Hematopoietic multipotent progenitor cell (in vitro differentiated cells): ENCODE measurements at places on chromosomes 5 and 9.

DNA sequence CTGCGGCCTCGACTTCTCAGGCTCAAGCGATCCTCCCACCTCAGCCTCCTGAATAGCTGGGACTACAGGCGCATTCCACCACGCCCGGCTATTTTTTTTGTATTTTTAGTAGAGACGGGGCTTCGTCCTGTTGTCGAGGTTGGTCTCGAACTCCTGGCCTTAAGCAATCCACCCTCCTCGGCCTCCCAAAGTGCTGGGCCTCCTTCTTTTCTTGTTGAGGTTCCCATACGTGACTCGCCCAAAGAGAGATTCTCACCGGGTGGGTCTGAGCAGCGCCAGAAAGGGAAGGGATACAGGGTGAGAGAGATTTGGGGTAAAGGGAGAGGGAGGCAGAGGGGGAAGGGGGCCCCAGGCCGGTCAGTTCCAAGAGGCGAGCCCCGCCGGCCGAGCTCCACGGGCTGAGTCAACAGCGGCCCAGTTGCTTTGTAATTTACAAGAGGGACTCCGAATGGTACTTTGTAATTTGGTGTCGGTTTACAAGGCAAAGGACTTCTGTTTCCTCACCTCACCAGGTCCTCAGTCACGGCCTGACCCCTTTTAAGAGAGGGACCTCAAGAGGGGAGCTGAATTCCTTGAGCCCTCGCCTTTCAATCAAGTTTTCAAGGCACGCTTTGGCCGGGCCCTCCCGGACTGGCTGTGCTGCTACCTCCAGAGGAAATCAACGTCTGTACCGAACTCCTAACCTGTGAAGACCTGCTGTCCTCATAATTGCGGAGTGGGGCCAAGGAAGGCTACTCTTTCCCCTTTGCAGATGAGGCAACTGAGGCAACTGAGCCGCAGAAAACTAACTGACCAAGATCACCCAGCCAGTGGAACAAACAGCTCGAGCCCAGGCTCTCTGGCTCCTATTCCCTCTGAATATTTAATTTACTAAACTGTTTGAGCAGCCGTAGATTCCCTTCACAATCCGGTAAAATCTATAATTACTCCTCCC is 3.3 kb upstream of the DMRT2 start:
- no peak for DNase-seq

DNA sequence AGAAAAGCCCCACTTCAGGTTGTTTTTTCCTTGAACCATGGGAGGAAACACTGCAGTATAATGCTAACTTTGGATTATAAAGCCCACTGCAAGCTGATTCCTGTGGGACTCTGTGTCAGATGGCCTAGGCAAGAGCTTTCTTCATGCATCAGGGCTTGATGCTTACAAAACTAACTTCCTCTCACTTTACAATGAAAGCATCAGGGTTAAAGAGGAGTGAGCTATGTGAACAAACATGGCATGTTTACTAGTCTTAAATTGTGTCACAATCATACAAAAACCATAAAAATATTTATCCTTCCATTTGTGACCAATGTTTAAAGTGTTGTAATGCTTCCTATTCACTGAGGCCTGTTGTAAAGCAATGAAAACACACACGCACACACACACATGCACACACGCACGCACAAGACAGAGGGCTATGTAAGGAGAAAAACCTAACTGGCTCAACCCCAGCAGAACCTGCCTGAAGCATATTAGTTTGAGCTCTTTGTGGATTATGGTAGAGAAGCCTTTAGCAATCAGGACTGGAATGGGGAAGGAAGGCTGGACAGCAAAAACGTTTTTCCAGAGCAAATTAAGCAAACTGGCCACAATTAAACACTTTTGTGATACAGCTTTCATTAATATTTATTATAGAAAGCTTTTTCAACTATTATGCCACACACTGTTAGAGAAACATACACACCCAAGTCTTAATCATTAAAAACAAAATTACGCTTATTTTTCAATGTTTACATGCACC is 122.2 kb downstream of the AUH start:
- no peak for DNase-seq

DNA sequence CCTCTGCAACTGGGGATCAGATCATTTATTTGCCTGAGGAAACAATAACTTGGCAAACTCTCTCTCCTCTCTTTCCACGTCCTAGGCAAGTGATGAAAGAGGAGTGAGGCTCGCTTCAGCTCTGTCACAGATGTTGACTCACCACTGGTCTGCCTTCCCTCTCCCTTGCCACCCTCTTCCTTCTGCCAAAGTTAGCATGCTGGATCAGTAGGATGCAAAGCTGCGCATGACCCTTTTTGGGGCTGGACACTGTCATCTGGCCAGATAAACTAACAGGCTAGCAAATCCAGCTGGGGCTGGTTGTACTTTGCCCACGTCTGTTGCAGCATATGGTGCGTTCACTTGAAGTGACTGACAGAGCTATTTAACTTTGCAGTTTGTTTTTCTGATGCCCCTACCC is 36.2 kb upstream of the SMARCA2 start:
- DNase-seq = no peak

- no peak for DNase-seq
Observed at GRCh38 chr5:181204113-181204825, 727 bp downstream of the TRIM7 start.

- DNase-seq = no peak
Observed at GRCh38 chr5:65876496-65876895, 49.9 kb upstream of the ERBIN start.

GRCh38 chr5:57937501-57938173 is 455.0 kb upstream of the ACTBL2 start:
- DNase-seq = no peak

DNA sequence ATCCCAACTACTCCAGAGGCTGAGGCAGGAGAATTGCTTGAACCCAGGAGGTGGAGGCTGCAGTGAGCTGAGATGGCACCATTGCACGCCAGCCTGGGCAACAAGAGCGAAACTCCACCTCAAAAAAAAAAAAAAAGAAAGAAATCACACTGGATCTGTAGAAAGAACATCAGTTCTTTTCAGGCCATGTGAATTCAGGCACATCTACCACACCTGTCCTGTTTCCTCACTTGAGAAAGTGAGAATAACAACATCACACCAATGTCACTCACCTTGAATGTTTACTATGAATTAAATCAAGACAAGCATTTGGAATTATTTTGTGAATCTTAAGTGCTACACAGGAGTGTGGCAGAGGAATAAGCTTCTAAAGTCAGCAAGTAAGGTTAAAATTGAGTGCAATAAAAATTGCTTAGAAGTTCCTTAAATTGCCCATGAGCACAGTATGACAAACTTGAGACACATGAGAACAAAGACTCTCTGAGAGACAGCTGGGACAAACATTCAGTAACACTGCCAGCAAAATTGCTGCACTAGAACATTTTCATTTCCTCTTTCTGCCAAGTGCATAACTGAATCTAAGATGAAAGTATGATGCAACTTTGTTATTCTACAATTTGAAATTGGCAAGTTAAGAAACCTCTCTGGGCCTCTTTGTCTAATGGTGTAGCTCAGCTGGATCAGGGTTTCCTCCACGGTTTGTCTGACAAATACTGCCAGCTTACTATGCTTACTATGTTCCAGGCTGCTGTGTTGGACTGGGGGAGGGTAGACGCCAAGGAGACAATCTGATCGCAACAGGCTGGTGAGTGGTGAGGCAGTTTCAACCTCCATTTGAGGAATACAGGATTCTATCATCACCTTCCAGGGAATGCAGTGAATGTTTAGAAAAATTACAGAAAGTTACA is 1.9 kb upstream of the RIC1 start:
- peak; percentile 91 for DNase-seq

DNA sequence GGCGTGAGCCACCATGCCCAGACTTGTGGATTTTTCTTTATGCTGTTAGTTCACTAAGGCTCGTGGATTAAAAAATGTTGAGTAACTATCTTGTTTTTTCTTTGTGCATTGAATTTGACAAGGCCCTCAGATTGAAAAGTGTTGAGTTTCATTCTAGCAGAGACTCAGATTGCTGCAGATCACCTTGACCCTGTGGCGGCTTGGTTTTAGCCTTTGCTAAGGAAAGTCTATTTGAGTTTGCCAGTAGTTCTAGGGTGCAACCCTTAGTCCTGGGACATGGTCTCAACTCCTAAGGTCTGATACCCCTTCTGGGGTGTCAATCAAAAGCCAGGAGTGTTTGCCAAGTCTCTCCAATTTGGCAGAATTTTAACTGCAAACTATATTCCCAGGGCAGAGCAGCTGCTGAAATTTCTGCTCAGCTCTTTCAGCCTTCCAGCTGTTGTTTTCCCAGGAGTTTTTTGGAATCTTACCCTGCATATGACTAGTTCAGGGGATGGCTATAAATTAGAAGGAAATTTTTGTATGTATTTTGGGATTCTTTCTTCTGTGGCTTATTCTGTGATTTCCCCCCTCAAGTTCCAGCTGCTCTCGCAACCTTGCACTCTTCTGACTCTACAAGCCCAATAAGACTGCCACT is 84.3 kb upstream of the HAND1 start:
- DNase-seq = no peak

GRCh38 chr5:55347786-55348185 is 40.0 kb downstream of the MTREX start:
- no peak for DNase-seq

- no peak for DNase-seq
Observed at GRCh38 chr5:147853372-147853987, 22.0 kb upstream of the SPINK1 start.

DNA sequence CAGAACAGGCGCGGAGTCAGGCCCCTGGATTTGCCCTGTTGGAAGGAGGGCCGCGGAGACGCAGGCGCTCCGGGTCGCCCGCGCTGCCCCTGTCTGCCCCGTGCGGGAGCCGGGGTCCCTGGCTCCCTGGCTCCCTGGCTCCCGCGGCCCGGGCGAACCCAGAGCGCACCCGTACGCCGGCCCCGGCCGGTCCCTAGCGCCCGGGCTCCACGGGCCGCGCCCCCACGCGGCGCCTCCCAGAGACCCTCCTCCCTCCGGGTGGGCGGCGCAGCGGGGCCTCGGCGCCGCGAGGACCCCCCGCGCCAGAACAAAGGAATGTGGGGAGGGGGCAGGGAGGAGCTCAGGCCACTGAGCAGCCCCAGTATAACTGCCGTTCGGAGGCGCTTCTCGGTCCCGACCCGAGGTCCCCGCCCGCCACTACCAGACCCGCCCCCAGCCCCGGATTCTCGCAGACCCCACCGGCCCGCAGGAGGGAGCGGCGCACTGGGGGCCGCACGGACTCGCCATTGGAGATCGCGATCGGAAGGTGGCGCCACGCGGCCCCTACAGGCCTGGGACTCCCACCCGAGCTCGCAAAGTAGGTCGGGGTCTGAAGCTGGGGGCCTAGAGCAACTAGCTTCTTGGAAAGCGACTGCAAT is 2.4 kb downstream of the NFIL3 start:
- no peak for DNase-seq

GRCh38 chr5:15026011-15026893 is 154.7 kb upstream of the ANKH start:
- no peak for DNase-seq

GRCh38 chr5:13276156-13276555 is 668.3 kb downstream of the DNAH5 start:
- DNase-seq = no peak

- DNase-seq = no peak
Observed at GRCh38 chr9:2013743-2014475, 1.2 kb upstream of the SMARCA2 start.

DNA sequence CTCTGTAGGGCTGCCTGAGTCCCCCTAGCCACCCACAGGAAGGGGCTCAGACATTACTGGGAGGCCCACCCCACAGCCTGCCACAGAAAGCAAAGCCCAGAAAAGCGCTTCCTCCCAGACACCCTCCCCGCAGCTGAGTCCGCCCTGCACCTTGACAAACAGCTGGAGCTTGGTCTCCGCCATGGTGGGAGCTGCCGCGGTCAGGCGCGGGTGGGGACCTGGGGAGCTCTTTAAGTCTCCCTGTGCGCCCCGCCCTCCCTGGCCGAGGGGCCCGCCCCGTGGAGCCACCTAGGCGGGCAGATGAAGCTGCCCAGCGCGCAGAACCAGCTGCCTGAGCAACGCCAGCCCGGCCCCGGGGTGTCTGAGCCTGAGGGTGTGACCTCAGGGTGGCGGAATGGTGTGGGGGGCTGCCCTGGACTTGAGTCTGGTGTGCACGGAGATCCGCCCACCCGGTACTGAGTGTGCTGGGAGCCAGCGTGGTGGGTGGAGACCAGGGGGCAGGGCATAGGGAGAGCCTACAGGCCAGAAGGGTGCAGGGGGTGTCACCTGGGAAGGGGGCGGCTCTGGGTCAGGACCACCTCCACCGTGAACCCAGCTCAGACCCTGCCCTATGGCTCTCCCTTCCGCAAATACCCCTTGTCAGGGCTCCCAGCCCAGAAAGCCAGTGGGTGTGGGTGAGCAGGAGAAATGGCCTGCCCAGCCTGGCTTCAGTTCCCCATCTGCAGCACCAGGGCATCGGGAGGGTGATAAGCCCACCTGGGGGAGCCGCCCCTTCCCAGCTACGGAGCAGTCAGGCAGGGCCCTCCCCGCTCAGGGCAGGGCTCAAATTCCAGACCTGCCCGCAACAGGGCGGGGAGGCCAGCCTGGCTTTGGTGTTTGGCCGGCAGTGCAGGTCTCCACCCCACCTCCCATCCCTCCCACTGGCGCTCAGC is at the start of gene CLIC3:
TSS of gene CLIC3 (minus strand) at position 208 of the 932 bp plus-strand sequence. CDS start at position 183, 25 bp downstream.
- no peak for DNase-seq

- no peak for DNase-seq
Observed at GRCh38 chr5:147803926-147804325, 21.4 kb upstream of the JAKMIP2 start.

DNA sequence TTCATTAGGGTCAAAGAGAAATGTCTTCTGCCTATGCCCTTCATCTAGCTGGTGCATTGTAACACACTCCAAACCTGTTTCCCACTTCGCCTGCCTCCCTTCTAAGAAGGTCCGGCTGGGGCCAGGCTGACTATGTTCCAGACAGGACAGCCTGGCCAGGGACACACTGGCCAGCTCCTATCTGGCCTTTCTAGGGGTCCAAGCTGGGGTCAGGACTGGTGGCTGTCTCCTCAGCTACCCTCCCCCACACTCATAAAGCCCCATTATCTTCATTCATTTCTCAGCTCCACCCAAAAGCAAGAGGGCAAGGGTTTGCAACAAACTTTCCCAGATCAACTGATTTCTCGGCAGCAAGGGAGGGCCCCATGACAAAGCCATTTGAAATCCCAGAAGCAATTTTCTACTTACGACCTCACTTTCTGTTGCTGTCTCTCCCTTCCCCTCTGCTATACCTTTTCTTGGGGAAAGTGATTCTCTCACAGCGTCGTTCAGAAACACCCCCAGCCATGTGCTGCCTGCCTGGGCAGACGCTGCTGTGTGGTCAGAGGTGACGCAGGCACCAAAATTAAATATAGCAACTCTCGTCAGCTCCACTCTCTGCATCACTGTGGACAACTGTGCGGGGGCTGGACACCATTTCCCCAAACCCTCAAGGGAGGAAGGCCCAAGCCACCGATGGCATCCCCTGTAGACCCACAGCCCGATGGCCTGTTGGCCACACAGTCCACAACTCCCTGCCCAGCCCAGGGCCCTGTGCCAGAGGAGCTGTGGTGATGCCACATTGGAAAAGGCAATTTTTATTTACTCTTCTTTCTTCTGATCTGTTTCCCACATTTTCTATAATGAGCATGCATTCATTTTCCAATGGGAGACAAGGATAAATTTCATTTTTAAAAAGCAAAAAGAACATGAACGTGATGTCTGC is 6.1 kb downstream of the IL13 start:
- no peak for DNase-seq

GRCh38 chr9:68780720-68781119 is 75.7 kb downstream of the PIP5K1B start:
- DNase-seq = no peak
